ENCODE measurements at places on chromosomes 1 and 21. TPM values are rescaled to one million over a fixed set of nuclear protein-coding genes. Genes with fewer than 3 reads are reported as not detected.

DNA sequence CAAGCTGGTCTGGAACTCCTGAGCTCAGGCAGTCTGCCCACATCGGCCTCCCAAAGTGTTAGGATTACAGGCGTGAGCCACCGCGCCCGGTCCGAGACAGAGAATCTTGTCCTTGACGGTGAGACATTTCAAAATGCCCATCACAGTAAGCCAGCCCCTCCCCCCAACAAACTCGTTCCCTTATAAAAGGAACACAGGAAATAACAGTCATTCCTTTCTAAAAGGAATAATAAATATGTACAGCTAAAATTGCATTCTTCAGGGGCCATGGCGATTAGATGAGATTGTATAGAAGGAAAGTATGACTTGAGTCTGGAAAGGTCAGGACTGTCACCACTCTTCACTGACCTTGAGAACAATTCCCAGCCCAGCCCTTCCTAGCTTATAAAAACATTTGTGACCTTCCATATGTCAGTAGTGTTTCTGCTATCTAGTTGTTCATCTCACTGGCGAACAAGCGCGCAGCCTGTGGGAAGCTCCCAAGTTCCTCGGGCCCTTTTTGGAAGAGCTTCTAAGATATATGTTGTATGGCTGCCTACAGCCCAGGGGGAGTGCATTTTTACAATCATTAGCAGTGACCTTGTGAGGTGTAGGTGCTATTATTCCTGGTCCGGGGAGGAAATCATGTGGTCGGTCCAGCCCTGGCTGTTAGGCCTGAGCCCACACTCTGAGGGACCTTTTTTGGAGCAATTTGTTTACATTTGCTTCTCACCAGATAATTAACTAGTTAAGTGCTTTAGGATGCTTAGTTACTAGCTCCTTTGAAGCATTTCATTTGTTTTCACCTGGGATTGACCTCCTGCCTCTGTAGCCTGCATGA lies 8.7 kb downstream of the SZRD1 start:
- no peaks in the 10 kb centered on the region for H3K36me3 ChIP-seq
- H3K4me3 ChIP-seq = no peak overlapping the region
- peaks cover 16% of the 10 kb centered on the region for H3K4me1 ChIP-seq
- no peaks in the 10 kb centered on the region for H3K27me3 ChIP-seq
- H3K27ac ChIP-seq = no peak overlapping the region

Gene OR2T2
- not detected for total RNA-seq

Gene NLRP3
- not detected for total RNA-seq

Gene DISC1
- 39.6 TPM for total RNA-seq

Gene GJB3
- not detected for total RNA-seq
